Stimulated activated CD4-positive, alpha-beta T cell treated with anti-CD3 and anti-CD28 coated beads, Interleukin-2, amount 100 ng/mL, for 4 hours (primary cell): ENCODE measurements at places on chromosomes 7 and 10.

- DNase-seq, result no peak
These were observed 14.2 kb downstream of the MYL10 start for GRCh38 chr7:101614939-101615302.

DNA sequence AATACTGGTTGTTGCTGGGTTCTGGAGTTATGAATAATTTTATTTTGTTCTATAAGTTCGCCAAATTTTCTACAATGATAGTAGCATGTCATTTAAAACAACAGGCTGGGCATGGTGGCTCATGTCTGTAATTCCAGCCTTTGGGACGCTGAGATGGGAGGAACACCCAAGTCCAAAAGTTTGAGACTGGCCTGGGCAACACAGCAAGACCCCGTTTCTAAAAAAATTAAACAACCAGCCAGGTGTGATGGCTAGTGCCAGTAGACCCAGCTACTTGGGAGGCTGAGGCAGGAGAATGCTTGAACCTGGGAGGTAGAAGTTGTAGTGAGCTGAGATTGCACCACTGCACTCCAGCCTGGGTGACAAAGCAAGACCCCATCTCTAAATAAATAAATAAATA is 347.7 kb downstream of the PARD3 start:
- no peak for DNase-seq

GRCh38 chr10:7795605-7796004 is 7.6 kb downstream of the ATP5F1C start:
- no peak for DNase-seq

- DNase-seq, result no peak
These were observed 98.5 kb downstream of the ARHGAP22 start for GRCh38 chr10:48506147-48506917.

DNA sequence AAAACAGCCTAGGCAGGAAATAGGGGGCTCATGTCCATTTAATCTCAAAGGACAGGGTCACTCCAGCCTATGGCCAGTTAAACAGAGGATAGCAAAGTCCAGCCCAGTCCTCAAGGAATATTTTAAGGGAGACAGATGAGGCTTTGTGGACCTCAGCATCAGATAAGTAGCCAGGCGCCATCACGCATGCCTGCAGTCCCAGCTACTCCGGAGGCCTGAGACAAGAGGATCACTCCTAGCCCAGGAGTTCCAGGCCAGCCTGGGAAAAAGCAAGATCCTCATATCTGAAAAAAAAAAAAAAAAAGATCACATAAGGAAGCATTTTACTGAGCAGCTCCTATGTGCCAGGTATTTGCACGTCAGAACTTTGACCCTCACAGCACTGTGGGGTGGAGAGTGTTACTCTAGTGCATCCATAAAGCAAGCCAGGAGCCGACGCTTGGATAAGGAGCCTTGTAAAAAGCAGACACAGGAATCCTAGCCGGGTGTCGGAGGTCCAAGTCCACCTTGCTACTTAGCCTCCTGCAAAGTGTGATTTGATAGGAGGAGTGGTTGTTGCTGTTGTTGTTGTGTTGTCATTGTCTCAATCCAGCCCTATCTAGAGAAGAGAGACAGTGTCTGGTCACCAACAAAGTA is 61.8 kb upstream of the DOCK1 start:
- DNase-seq, result no peak

- no peak for DNase-seq
These were observed 298.6 kb upstream of the AKR1E2 start for GRCh38 chr10:4527281-4527970.

GRCh38 chr7:109224100-109224499 is 654.4 kb downstream of the DNAJB9 start:
- DNase-seq, result no peak

- no peak for DNase-seq
These were observed 231.4 kb downstream of the BUB3 start for GRCh38 chr10:123385508-123386080.

DNA sequence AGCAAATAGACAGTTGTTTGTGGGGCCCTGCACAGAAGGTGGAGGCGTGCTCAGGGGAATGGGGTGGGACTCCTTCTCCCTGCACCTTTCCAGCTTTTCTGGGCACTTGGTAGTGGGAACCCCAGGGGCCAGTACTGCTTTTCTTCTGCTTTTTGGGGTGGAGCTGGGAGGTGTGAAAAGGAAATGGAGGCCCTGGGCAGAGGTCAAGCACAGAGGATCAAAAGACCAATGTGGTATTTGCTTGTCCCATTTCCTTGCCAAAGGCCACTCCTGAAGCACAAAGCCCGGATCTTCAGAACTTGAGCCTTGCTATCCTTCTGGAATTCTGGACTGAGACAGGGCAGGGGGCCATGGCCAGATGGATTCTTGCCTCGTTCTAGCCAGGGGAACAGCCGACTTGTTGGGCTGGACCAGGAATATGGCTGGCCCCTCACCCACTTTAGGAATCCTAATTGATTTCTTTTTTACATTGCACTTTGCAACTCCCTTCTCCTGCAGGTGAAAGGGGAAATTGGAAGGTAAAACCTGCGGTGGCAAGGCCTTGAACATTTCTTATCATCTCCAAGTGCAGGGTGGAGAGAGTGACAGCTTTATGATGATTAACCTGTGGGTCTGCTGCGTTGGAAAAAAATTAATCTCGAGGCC is 26.5 kb downstream of the ADRA2A start:
- DNase-seq, result no peak

- DNase-seq, result no peak
These were observed 177.1 kb upstream of the SVIL start for GRCh38 chr10:29811751-29812427.

DNA sequence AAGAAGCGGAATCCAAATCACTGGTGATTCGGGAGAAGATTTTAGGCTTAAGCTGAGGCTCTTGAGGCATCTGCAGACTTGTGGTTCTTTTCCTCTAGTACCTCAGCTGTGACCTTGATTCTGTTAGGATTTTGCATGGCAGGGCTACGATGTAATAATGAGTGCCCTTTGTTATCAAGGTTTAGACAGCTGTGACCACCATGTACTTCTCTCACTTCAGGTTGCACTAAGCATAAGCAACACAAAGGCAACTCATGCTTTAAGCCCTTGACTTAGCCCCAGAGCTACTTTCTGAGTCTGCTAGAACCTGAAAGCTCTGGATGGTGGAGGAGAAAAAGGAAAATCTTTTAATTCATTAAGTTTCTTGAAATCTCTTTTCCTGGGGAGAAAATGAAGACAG is 1052.3 kb upstream of the PHF14 start:
- DNase-seq, result no peak

GRCh38 chr7:152911922-152912321 is 152.4 kb downstream of the ACTR3B start:
- no peak for DNase-seq
